ENCODE measurements at places on chromosomes 7 and 10.
A peak's percentile ranks its signal among the peaks of the same experiment; 100 is the strongest.

GRCh38 chr7:27207348-27207985, 7.6 kb upstream of the HOXA13 start:
- no peak for DNase-seq

DNA sequence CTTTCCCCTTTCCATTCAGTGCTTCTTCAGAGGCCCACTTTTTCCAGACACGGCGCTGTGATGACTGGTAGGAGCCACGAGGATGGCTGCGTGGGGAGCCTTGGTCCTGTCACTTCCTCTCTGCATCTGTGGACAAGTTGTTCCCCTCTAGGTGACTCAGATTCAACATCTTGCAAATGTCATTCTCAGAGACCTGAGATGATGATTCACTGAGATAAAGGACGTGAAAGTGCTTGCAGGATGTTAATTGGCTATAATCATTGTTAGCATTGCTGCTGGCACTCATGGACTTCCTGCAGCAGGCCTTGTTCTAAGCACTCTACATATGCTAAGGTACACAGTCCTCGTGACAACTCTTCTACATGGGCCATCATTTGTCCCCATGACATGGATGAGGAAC, 489.8 kb upstream of the ZMIZ1 start:
- peak; percentile 5 for DNase-seq

- DNase-seq: no peak
Observed at GRCh38 chr10:78262860-78263259, 229.2 kb downstream of the RPS24 start.

GRCh38 chr10:16440396-16441133, 3.8 kb downstream of the PTER start:
- DNase-seq: no peak

GRCh38 chr10:94239696-94240095, 123.0 kb downstream of the NOC3L start:
- DNase-seq: no peak

- no peak for DNase-seq
Observed at GRCh38 chr7:155733582-155734444, 78.5 kb downstream of the SHH start.

DNA sequence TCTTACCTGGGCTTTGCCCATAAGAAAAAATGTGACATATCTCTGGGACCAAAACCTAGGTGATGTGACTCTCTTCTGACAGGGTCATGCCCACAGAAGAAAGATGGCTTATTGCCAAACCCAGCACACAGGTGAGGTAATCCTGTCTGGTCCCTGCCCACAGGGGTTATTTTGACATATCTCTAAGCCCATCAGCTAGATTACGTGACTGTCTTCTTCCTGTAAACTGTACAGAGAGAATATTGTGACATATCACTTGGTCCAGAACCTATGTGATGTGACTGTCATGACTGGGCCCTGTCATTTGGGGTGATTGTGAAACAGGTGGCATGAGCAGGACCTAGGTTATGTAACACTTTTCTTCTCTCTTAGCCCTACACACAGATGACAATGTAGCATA, 48.8 kb upstream of the ZNF680 start:
- no peak for DNase-seq

GRCh38 chr10:75648351-75648750, 216.9 kb downstream of the LRMDA start:
- no peak for DNase-seq

- DNase-seq: no peak
Observed at GRCh38 chr10:98167191-98167590, 32.7 kb downstream of the R3HCC1L start.

DNA sequence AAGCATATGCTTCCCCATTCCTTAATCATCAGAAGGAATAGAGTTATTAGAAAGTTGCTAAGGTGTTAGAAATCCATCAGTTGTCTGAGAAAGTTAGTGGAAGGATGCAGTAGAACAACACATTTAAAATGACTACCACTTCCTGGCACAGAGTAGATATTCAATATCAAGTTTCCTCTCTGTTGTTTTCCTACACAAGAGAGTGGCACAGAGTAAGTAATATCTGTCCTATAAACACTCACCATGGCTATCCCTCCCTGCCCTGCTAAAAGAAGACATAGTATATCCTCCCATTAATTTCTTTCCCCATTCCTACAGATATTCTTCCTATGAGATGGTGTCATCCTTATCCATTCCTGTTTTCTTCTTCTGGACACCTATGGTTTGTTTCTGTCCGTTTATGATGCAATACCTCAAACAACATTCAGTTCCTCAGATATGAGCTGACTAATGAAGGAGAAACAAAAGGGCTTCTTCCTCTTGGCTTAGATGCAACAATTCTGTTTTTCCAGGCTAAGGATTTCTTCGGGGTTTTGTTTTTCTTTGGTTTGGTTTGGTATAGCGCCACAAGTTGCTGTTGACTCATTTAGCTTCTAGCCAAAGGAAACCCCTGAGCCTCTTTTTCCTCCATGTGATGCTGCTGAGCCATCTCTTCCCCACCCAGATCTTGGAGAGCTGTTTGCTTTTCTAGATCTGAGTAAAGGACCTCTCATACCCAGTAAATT, 32.9 kb upstream of the BPGM start:
- DNase-seq: peak; percentile 100

DNA sequence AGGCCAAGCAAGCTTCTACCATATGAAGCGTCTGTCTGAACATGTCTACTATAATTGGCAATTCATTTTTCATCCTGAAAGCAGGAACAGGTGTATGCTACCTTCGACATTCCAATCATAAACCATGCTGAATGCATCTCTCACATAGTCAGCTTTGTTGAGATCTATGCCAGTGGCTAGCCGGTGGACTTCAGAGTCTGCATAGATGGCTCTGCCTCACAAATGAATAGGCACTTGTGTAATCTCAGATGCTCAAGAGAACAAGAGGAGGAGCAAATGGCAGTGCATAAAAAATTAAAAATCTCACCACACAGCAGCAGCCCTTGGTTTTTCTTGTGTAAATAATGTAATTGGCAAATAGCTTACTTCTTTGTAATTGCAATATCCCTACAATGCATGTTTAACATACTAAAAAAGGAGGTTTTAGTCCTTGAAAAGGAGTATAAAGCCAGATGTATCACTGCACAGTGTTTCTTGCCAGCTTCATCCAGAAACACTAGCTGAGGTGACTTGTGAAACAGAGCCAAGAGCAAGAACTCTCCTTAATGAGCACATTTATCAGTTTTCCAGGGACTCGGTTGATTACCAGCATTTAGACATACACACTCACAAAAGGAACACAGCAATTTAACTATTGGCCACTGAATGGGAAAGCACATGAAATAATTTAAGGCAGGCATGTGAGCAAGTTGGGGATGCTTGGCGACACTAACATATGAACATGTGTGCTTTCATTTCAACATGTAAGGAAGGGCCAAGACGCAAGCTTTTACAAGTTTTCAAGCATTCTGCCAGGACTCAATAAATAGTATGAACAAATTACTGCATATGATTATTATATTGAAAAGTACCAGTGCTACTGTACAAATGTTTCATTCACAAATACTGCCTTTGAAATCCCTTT, 249.9 kb upstream of the PLXNA4 start:
- DNase-seq: no peak

- DNase-seq: peak; percentile 37
Observed at GRCh38 chr10:5343561-5343960, 21.2 kb upstream of the UCN3 start.

DNA sequence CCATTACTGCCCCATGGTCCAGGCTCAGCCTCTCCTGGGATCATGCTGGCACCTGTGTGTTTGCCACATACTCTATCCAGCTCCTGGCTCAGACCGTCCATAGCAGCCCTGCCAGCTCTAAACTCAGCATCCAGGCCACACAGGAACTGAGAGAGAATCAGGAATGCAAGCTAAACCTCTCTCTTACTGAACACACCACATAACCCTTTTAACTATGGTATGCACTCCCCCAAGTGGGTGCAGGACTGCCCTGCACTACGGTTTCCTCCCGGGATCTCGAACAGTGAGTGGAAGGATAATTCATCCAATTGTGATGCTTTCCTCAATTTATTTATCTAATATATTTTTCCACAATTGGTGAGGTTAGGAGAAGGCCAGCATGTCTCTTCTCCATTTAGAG, 17.1 kb upstream of the ZNF800 start:
- peak; percentile 19 for DNase-seq

DNA sequence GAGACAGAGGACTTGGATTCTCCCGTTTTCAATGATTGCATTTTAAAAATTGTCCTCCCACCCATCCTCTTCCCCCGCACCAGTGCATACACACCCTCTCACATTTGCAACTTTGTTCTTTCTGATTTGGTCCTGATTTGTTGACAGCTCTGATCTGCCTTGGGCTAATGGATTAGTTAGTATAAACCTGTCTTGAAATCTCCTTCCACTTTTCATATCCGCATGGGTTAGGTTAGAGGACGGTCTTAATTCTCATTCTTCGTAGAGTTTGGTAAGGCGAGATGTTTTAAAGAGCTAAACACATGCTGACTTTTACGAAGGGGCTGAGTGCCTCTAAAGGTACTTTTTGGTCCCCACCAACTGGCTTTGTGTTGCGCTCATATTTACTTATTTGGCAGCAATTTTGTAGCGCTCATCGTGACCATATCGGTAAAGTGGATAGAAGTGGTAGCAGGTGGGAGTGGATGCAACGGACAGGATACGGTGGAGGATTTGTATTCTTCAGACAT, 1.1 kb downstream of the AHR start:
- DNase-seq: peak; percentile 56

- peak; percentile 10 for DNase-seq
Observed at GRCh38 chr7:113026941-113027340, 59.7 kb downstream of the GPR85 start.

DNA sequence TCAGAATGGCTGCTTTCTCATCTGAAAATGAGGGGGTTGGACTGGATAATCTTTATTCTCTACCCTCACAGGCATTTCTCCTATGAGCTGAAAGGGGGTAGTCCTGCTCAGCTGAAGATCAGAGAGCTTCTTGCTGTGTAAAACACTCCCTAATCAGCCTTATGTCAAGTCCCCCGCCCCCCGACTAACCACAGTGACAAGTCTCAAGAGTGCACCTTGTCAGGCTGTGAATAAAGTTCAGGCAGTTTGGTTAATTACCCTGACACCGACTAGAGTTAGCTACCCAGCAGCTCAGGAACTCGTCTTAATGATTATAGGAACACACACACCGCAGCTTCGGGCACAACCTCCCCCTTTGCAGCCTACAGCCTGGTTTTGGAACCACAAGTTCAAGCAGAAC, 513.7 kb downstream of the RPS24 start:
- no peak for DNase-seq

- DNase-seq: no peak
Observed at GRCh38 chr7:27714831-27715444, 25.0 kb upstream of the TAX1BP1 start.

DNA sequence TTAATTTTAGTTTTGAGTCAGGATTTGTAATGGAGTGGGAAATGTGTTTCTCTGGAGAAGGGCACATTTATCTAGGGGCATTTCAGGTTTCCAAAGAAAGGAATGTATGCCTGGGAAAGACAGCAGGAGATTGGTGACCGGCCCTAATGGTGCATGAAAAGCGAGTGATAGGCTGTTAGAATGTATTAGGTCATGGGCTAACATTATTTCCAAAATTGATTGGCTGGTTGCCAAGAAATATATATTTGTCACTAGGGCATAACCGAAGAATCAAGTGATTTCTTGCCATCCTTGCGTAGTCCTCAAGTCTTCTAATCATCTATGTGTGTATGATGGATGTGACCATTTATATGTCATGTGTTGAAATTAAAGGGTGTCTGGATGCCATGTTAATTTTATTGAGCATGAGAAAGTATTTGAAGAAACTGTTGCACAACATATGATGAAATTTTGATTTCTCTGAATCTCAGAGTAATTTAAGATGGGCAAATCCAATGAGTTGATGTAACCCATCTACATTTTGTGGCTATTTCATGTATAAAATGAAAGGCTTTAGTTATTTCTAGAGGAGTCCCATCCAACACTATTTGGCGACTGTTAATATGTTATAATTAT, 248.4 kb downstream of the BMPER start:
- no peak for DNase-seq

GRCh38 chr10:109953766-109954165, 30.5 kb upstream of the XPNPEP1 start:
- no peak for DNase-seq

GRCh38 chr10:11804336-11804735, 18.8 kb upstream of the PROSER2 start:
- DNase-seq: no peak

- no peak for DNase-seq
Observed at GRCh38 chr10:44749151-44749550, 162.0 kb upstream of the TMEM72 start.

DNA sequence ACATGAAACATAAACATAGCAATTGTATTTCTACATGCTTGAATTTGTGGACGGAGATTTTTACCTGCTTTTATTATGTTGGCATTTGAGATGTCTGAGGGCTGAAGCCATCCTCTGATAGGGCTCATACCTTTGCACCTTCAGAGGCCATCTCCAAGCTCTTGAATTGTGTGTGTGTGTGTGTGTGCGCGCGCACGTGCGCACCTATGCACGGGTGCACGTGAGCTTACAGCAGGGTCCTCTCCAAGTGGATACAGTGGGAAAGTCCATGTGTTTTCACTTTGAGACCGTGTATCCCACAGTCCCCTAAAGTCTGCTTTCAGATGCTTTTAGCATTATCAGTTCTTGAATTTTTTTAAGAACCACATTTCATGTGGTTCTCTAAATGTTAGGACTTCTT, 178.6 kb downstream of the RAB11FIP2 start:
- no peak for DNase-seq

DNA sequence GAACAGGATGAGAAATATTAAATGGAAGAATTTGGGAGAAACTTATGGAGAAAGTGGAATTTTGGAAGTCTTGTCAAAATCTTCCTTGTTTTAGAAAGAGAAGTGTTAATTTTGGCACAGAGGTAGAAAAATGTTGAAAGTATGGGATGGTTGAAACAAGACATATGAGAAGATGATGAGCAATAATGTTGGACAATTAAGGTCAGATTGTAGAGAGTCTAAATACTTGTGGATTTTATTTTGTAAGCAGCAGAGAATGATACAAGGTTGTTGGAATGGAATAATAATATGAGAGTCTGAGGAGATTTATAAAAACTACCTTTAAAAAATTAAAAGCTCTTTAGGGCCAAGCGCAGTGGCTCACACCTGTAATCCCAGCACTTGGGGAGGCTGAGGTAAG, 34.6 kb downstream of the PHTF2 start:
- no peak for DNase-seq

DNA sequence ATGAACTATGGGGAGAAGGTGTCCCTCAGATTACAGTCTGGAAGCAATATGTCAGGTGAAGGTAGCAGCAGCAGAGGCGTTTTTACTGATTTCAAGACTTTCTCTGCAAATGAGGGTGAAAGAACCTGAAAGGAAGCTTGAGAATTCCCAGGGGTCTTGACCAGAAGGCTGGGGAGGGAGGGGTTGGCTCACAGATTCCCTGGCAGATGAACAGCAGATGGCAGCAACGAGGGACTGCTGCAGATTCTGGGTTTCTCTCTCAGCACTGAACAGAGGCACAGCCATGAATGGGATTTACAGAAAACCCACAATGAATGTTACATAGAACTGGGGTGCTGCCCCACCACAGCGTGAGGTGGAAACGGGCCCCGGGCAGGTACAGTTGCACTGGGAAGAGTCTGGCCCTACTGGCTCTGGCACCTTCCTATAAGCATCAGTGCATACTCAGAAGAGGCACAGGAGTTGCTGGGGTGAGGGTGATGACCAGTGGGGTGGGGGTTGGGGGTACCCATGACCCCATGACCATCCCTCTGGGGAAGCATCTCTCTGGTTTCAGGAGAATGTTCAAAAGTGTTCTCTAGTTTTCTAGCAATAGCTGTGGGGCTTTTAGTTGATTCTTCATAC, 317.8 kb downstream of the SH2D4B start:
- no peak for DNase-seq

- peak; percentile 72 for DNase-seq
Observed at GRCh38 chr10:92517034-92517655, 56.7 kb downstream of the IDE start.
